SJSA1 (cell line): ENCODE measurements at places on chromosomes 3 and 15. TPM values are rescaled to one million over a fixed set of nuclear protein-coding genes. Genes with fewer than 3 reads are reported as not detected.

GRCh38 chr3:23856286-23856685, 50.5 kb downstream of the UBE2E1 start:
- H3K36me3 ChIP-seq: no peaks in the 10 kb centered on the region
- DNase-seq: no peak
- no peak overlapping the region for H3K4me3 ChIP-seq
- peaks cover 20% of the 10 kb centered on the region for H3K4me1 ChIP-seq
- no peak overlapping the region for H3K27ac ChIP-seq

The MYL3 gene
- not detected in 2 replicates for total RNA-seq

DNA sequence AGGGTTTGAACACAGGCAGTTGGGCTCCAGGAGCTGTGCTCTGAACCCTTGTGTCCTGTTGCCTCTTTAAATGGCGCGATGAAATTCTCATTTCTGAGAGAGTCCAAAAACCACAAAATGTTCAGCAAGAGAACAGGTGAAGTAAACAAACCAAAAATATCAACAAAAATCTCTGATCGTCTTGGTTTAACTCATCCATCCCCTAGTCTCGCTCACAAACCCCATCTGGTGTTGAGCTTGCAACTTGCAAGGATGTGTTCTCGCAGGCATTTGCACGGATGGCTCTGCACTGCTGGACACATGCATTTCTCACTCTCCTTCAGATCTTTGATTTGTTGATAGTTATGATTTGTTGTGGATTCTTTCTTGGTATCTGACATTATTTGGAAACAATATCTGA, 31.1 kb downstream of the FAH start:
- peaks cover 39% of the 10 kb centered on the region for H3K36me3 ChIP-seq
- H3K27me3 ChIP-seq: no peaks in the 10 kb centered on the region
- no peak overlapping the region for H3K4me3 ChIP-seq
- DNase-seq: no peak
- no peak overlapping the region for H3K27ac ChIP-seq

The HYAL3 gene
- 1.6 and 3.1 TPM in 2 replicates for total RNA-seq

The GPR27 gene
- total RNA-seq: not detected in 2 replicates

- H3K4me3 ChIP-seq: no peak overlapping the region
- no peaks in the 10 kb centered on the region for H3K4me1 ChIP-seq
- no peaks in the 10 kb centered on the region for H3K36me3 ChIP-seq
- no peaks in the 10 kb centered on the region for H3K27me3 ChIP-seq
- H3K27ac ChIP-seq: no peak overlapping the region
These were observed 216.1 kb downstream of the NAALADL2 start for GRCh38 chr3:175075269-175075668.

The FHIT gene
- total RNA-seq: not detected in 2 replicates

DNA sequence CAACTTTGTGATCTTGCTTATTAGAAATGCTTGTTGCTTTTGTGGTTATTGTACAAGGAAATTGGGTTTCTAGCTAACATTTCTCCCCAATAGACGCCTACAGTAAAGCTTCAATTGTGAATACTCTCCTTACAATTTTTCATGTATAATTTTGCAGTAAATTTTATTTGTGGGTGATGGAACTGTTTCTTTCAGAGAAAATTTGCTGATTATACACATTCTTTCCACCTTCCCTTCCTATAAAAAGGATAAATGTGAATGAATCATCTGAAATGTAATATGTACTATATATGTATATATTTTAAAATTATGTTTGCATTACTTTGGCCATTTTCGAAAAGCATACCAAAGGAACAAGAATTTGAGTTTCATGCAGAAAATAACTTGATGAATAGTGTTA, 162.7 kb upstream of the CRBN start:
- no peaks in the 10 kb centered on the region for H3K27me3 ChIP-seq
- no peaks in the 10 kb centered on the region for H3K36me3 ChIP-seq
- no peaks in the 10 kb centered on the region for H3K4me1 ChIP-seq
- no peak for DNase-seq

DNA sequence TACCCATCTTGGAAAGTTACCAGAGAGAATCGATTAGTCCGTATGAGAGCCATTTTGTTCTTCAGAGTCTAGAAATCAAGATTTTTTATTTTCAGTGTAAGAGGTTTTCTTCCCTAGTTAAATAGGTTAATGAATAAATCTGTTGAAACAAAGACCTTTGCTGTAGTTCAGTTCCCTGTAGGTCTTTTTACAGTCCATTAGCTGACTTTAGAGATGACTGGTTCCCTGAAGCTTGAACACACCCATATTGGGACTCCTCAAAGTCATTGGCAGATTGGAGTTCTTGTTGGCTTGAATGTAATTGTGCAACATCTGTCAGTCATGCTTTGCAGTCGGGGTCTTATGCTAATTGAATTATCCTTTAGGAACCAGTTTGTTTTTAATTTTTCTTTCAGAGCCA, 45.3 kb downstream of the SEMA6D start:
- DNase-seq: no peak
- H3K36me3 ChIP-seq: peaks cover 4% of the 10 kb centered on the region; the same call in 1 of the 2 replicates
- no peak overlapping the region for H3K4me3 ChIP-seq

GRCh38 chr15:85443046-85443445, 62.6 kb downstream of the AKAP13 start:
- peaks cover 14% of the 10 kb centered on the region for H3K4me1 ChIP-seq
- no peaks in the 10 kb centered on the region for H3K27me3 ChIP-seq
- H3K4me3 ChIP-seq: no peak overlapping the region

The ZDHHC19 gene
- total RNA-seq: not detected in 2 replicates

GRCh38 chr3:111669926-111670630, 74.9 kb upstream of the ZBED2 start:
- H3K27me3 ChIP-seq: no peaks in the 10 kb centered on the region
- no peak overlapping the region for H3K4me3 ChIP-seq
- peaks cover 62% of the 10 kb centered on the region for H3K4me1 ChIP-seq
- H3K36me3 ChIP-seq: no peaks in the 10 kb centered on the region
- peak overlapping the region; percentile 74 for H3K27ac ChIP-seq

The SCAMP5 gene
- total RNA-seq: 0.09 and 0.29 TPM in 2 replicates

- peaks cover 25% of the 10 kb centered on the region for H3K4me1 ChIP-seq
- H3K4me3 ChIP-seq: no peak overlapping the region
- H3K27me3 ChIP-seq: no peaks in the 10 kb centered on the region
These were observed 28.6 kb downstream of the TRAK1 start for GRCh38 chr3:42119561-42120355.

DNA sequence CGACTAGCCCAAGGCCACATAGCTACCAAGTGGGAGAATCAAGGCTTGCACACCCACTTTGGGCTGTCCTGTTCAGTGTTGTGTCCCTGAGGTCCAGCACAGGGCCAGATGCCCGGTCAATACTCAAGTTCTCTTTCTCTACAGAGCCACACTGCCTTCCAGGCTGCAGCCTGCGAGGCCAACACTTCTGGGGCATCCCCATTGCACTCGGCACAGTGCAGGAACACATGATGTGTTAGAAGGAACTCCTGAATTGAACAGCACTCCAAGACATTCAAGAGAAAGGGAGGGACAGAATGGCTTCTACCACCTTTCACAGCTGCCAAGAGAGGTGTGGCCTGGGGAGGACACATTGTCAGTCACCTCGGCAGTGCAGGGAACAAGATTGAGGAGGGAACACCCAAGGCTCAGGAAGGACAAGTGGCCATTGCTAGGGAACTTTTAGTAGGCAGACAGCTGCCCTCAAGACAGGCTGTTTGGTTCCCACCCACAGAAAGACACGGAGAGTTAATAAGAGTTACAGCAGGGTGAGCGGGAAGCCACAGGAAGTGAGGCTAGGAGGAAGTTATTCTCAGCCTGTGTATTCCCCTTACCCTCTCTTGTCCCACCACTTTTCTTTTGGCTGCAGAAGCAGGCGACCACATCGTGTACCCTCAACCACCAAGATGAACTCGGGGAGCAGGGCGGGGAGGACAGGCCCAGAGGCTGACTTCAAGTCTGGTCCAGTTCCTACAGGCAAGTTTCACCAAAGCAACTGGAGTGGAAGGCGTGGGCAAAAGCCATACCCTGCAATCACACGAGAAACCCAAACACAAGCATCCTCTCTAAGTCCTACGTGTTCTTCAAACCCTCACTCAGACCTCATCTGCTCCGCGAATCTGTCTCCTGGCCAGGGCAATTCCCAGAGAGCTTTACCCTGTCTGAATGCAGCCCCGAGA, 69.4 kb downstream of the SRGAP3 start:
- no peaks in the 10 kb centered on the region for H3K4me1 ChIP-seq
- H3K4me3 ChIP-seq: no peak overlapping the region
- DNase-seq: no peak
- H3K36me3 ChIP-seq: no peaks in the 10 kb centered on the region
- no peak overlapping the region for H3K27ac ChIP-seq

GRCh38 chr15:65329288-65329983, 25.0 kb downstream of the RNU5B-1 start:
- DNase-seq: no peak
- H3K27ac ChIP-seq: no peak overlapping the region
- no peaks in the 10 kb centered on the region for H3K27me3 ChIP-seq
- no peaks in the 10 kb centered on the region for H3K4me1 ChIP-seq
- H3K4me3 ChIP-seq: no peak overlapping the region

GRCh38 chr3:116872688-116873087, 163.1 kb downstream of the TUSC7 start:
- no peak overlapping the region for H3K4me3 ChIP-seq
- H3K4me1 ChIP-seq: no peaks in the 10 kb centered on the region

The CCR3 gene
- total RNA-seq: 0.29 and 0.66 TPM in 2 replicates

The RPL32 gene
- 400 and 799 TPM in 2 replicates for total RNA-seq
